Inflammatory macrophage treated with lipopolysaccharide for 1 hour (primary cell): ENCODE measurements at places on chromosomes 2 and 18.

DNA sequence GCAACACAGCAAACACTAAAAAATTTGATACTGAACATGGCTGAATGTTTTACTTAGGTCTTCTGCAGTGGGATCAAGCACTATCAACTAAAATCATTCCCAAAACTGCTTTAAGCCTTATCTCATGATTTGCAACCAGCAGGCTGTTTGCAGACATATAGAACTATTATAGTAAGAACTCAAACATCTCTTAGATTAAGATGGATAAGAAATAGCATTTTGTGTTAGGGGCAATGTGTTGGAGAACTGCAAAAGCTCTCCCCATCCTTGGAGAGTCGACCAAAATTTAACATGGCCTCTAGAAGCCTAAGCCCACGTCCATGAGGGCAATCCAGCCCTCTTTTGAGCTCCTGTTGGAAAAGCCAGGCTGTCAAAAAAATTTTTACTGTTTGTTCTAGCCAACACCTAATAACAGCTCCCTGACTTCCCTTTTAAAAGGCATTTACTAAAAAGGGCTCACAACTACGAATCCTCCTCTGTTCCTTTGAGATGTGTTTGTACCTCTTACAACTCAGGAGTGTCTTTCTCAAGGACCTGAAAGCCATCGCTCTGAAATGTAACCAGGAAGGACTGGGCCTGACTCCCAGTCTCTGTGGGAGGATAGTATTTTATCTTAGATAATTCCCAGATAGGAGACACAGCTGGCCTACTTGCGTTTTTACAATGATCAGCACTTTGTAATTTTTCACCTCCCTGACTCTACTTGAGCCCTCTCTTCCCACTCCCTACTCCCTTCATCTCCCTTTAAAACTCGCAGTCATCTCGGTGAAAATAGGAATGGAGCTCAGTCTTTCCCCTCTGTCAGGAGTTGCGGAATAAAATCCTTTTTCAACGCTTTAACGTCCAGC is 1.4 kb downstream of the KRCC1 start:
- peak; percentile 60 for DNase-seq

GRCh38 chr2:19611491-19612332 is 253.3 kb upstream of the OSR1 start:
- DNase-seq: no peak

DNA sequence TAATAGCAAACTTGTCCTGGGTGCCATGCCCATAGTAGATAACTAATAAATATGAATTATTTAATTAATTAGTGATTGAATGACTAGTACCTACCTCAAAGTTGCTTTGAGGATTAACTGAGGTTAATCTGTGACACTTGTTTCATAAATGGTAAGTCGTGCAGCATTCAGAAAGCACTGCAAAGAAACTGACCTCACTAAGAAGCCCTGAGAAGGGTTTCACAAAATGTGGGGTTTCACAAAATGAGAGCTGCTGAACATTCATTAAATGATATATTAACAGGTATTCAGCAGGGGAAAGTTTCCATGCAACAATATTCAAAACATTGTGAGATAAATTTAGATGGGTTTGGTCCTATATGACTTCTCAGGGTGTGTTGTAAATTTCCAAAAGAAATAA is 236.2 kb downstream of the OSR1 start:
- DNase-seq: no peak

DNA sequence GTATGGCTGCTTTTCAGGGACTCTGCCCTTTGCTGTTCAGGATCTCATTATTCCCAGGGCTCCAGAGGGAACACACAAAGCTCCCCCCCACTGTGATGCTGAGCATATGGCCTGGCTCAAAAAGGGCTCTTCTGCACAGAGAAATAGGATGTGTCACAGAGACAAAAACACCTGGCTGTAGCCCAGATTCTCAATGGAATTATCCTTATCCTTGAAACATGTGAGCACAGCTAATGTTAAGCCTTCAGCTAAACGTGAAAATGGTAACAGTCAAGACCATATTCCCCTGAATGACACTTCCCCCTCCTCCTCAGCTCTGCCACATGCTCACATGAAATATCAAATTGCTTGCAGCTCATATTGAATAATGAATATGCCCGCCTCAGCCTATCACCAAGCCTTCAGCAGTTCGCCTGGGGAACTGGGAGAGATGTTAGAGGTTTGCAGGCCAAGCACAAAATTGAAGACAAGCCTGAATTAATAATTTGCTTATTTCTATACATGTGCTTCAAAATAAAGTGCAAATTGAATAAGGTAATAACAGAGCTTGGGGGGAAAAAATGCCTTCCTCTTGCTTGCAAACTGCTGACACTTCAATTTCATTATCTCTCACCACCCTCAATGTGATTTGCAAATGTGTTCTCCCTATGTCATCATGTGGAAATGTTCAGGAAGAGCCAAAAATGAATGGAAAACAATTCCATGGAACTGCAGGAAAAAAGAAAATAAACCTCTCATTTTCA is 181.0 kb upstream of the HNRNPA3 start:
- no peak for DNase-seq
